Dermis blood vessel endothelial cell (primary cell): ENCODE measurements at places on chromosomes 5 and 9.
A peak's percentile ranks its signal among the peaks of the same experiment; 100 is the strongest.

DNA sequence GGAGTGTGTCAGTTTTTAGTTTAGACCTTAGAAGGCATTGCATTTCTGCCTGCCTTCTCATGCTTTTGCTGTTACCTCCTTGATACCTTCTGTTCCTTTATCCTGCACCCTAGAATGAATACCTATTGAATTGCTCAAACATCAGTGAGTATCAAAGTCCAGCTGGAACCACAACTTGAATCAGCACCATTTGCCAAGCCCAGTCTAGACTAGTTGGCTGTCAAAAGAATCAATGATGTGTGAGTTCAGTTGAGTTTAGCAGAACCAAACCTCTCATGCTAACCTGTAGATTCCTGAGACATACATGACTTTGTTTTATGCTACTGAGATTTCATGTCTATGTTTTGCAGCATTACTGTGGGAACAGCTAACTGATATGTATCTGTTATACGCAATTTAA, 116.6 kb downstream of the FAM170A start:
- DNase-seq, result no peak

GRCh38 chr9:26321935-26322334, 570.7 kb downstream of the CAAP1 start:
- no peak for DNase-seq

- DNase-seq, result no peak
Measured at GRCh38 chr5:173340984-173341383, 12.8 kb upstream of the STC2 start.

DNA sequence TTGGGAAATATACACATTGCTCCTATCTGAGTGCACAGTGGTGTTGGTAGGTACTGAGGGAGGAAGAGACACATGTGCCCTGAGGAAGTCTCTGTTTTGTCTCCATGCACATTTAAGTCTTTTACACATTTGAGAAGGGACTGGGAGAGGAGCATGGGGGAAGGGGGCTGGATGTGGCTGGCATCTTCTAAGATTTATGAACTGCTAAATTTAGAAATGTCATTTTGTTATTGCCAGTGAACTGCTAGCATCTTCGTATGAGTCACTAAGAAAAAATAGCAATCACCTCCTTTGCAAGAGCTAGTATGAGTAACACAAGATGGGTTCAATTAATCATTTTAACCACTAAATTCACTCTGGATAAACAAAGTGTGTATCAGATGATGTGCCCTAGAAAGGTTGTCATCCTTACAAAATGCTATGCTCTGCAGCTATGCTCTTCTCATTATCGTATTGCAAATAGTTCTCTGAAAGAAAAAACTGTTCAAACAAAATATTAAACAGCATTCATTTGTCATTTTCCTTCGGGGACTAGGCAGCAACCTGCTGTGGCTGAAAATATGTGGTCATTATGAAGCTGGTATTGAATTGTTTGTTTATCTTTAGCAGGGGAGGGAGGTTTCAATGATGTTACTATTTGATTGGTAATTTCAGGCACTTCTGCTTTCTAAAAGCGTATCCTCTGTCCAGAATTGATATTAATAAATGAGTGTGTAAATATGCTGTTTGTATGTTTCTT, 236.5 kb downstream of the DMRTA1 start:
- no peak for DNase-seq

GRCh38 chr9:136928591-136928990, 15.9 kb downstream of the FBXW5 start:
- DNase-seq, result no peak

- DNase-seq, result no peak
Measured at GRCh38 chr5:80181618-80182211, 74.1 kb downstream of the SERINC5 start.

GRCh38 chr9:15268317-15268716, 38.7 kb downstream of the TTC39B start:
- no peak for DNase-seq

DNA sequence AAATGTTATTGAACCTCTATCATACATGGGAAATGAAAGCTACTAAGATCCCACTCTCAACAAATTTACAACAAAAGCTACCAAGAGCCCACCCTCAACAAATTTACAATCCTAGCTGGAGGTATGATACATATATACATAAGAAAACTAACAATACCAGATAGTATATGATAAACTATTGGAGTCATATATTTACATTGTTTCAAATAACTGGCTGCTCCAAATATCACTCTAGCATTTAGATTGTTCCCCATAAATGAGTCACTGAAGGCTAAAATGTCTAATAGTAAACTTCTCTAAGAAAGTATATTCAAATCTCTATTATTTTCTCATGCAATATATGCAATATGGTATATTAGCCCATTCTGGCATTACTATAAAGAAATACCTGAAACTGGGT, 151.1 kb downstream of the TMEM161B start:
- DNase-seq, result no peak

- DNase-seq, result no peak
Measured at GRCh38 chr9:116360989-116361388, 207.4 kb downstream of the PAPPA start.

- DNase-seq, result no peak
Measured at GRCh38 chr9:21830589-21830988, 28.2 kb downstream of the MTAP start.

- DNase-seq, result peak; percentile 82
Measured at GRCh38 chr9:96317335-96317980, 15.5 kb upstream of the HSD17B3 start.

- no peak for DNase-seq
Measured at GRCh38 chr9:104794070-104794469, 30.1 kb downstream of the NIPSNAP3B start.

GRCh38 chr5:32127711-32128110, 46.4 kb downstream of the GOLPH3 start:
- no peak for DNase-seq

GRCh38 chr9:81753436-81753835, 64.1 kb upstream of the TLE1 start:
- no peak for DNase-seq

DNA sequence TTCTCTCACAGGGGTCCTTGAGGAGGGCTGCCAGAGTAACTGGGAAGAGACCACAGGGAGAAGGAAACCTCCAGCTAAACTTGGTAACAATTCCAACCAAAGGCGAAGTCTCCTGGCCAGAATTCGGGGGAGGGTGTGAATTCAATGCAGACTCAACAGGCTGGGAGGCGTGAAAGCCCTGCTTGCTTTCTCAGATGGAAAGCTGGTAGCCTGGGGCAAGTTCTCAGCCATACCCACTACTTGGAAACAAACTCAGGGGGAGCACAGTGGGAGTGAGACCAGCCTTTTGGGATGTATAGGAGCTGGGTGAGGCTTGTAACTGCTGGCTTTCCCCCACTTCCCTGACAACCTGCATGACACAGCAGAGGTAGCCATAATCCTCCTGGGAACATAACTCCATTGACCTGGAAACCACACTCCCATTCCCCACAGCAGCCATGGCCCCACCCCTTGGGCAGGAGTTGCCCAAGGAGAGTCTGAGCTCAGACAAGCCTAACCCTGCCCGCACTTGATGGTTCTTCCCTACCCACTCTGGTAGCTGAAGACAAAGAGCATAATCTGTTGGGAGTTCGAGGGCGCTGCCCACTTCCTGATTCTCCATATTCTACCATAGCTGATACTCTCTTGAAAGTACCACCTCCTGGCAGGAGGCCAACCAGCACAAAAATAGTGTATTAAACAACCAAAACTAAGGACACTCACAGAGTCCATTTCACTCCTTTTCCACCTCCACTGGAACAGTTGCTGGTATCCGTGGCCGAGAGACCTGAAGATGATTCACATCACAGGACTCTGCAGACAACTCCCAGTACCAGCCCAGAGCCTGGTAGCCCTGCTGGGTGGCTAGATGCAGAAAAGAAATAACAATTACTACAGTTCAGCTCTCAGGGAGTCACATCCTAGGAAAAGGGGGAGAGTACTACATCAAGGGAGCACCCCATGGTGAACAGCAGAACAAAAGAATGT, 123.8 kb downstream of the FAM170A start:
- DNase-seq, result no peak

GRCh38 chr5:83487155-83487554, 15.6 kb downstream of the VCAN start:
- DNase-seq, result no peak

- no peak for DNase-seq
Measured at GRCh38 chr5:36363101-36363500, 61.4 kb upstream of the RANBP3L start.

- no peak for DNase-seq
Measured at GRCh38 chr5:151181818-151182523, 24.4 kb upstream of the ANXA6 start.

GRCh38 chr9:99682870-99683269, 138.8 kb upstream of the NR4A3 start:
- DNase-seq, result no peak

DNA sequence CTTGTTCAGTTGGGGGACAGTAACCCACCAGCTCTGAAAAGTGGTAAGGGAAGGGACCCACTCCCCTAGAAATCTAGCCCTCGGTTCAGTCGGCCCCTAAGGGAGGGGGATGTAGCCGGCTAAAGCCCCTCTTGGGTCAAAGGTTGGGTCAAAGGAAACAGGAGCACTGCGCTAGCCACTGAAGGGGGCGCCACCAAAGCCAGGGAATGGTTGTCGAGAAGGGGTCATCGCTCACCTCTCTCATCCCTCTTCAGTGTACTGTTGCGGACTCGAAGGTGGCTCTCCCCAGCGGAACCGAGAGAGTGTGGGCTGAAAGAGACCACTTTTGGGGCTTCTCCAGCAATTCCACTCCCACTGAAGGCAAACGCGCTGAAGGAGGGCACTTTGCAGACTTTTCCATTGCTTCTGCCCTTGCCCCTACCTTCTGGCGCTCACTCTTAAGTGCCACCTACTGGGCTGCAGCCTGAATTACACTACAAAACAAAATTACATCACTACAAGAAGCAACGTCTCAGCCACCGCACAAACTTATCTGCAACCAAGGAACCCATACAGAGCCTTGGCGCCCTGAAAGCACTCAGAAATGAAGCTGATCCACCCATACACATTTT, 396.9 kb downstream of the PDE4D start:
- DNase-seq, result peak; percentile 21

- no peak for DNase-seq
Measured at GRCh38 chr9:89701221-89701798, 96.5 kb downstream of the GADD45G start.

GRCh38 chr9:5578698-5579085, 50.2 kb upstream of the RIC1 start:
- peak; percentile 72 for DNase-seq

- no peak for DNase-seq
Measured at GRCh38 chr9:95102001-95102433, 215.5 kb downstream of the FANCC start.

DNA sequence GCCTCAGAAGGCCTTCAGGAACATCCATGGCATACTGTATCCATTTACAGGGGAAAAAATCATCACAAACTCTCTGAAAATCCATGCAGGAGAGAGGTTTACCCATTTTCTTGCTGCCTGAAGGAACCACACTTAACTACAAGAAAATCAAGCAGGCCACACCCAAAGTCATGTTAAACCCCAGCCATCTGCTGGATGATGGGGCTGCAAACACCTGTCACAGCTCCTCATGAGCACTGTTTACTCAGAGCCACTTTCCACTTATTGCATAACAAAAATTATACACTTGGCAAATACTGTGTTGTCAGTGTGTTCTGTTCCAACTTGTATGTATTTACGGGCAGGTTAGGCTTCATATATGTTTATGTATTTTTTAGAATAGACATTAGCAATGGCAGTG, 35.8 kb downstream of the PPIC start:
- no peak for DNase-seq

- no peak for DNase-seq
Measured at GRCh38 chr5:92565673-92566072, 1015.3 kb downstream of the NR2F1-AS1 start.

DNA sequence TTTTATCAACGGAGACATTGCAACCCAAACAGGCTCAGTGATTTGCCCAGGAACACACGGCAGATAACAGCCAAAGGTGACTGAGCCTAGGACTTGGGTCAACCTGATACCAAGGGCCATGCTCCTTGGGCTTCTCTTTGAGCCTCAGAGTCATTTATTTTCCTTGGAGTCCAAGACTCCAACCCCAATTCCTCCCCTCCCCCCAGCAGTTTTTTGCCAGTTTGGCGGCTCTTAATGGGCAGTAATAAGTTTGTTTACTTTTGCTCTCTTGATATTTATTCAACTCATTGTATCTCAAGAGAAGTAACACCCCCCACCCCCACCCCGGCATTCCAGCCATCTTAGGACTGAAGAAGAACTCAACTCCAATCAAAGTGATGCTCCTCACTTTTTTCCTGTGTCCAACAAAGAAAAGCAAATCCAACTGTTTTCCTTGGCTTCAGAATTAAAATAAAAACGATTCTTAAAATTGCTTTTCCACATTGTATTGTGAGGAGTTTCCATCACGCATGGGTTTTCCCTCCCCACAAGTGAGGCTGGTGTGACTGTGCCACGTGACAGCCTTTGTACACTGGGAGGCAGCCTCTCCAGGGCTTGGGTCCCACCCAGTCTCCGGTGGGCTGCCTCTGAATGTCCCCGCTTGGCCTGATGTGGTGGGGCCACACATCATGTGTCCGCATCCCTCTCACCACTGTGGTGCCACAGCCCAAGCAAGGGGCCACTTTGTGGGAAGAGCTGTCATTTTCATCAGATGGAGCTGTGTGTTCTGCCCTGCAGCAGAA, 9.1 kb downstream of the ANGPTL2 start:
- no peak for DNase-seq

- peak; percentile 16 for DNase-seq
Measured at GRCh38 chr5:116571568-116572349, 2.9 kb downstream of the SEMA6A start.

DNA sequence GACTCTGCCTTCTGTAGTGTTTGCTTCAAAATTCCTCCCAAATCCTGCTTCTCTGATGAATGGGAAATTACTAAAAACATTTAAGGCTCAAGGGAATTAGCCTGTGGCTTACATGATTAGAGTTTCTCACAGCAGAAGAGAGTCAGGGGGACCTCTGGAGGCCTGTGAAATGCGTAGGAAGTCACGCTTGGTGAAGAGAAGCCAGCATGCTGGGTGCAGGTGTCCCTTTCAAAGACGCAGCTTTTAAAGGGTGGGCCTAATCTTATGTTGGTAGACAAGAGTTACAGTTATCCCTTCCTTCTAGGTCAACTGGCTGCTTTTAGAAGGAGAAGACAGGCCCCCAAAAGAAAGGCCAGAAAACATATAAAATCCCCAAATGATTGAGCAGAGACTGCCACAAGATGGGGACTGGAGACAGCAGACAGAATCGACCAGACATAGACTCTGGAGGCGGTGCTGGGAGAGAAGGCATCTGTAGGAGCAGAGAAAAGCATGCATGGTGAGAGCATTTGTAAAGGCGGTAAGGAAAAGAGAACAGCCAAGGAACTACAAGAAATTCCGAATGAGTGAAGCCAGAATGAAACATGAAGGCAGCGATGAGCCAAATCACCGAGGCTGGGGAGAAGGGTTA, 42.3 kb downstream of the B4GALT1 start:
- no peak for DNase-seq

- no peak for DNase-seq
Measured at GRCh38 chr9:8764051-8764450, 964.5 kb upstream of the DMAC1 start.
